ENCODE measurements at places on chromosomes 1 and 21. TPM values are rescaled to one million over a fixed set of nuclear protein-coding genes. Genes with fewer than 3 reads are reported as not detected.

Gene VANGL1
- 0.16 TPM for polyA plus RNA-seq

Gene CFHR1
- polyA plus RNA-seq, result not detected

- DNase-seq, result peak; percentile 30
Measured at GRCh38 chr1:223716302-223716862, 4.0 kb downstream of the CAPN2 start.

GRCh38 chr1:51512606-51513005 lies 6.5 kb downstream of the EPS15 start:
- no peak for DNase-seq

- DNase-seq, result no peak
Measured at GRCh38 chr1:196960854-196961253, 16.5 kb upstream of the CFHR5 start.

GRCh38 chr1:52264530-52265115 lies 101.4 kb downstream of the CC2D1B start:
- DNase-seq, result no peak

GRCh38 chr21:31564439-31564838 lies 95.1 kb upstream of the SOD1 start:
- DNase-seq, result no peak

DNA sequence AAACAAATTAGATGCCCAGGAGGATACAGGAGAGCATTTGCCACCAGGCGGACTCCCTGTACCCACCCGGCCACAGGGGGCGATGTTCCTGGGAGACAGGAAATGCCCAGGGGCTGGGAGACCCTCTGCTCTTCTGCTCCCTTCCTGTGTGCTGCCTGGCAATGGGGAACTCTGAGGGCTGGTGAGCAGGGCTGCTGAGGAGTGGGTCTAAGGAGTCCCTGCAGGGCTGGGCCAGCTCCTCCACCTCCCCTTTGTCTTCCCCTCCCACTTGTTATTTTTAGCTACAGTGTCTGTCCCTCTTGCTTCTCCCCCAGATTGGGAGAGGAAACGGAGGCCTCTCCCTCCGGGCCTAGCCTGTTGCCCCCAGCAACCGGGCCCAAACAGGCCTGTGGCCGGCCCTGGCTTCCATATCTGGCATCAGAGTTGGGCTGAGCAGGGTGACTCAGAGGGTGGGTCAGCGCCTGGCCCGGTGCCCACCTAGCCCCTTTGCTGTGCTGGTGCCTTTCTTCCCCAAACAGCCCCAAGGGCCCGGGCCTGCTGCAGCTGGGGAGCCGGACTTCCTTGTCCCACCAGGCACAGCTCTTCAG lies 11.6 kb downstream of the LMNA start:
- DNase-seq, result no peak

DNA sequence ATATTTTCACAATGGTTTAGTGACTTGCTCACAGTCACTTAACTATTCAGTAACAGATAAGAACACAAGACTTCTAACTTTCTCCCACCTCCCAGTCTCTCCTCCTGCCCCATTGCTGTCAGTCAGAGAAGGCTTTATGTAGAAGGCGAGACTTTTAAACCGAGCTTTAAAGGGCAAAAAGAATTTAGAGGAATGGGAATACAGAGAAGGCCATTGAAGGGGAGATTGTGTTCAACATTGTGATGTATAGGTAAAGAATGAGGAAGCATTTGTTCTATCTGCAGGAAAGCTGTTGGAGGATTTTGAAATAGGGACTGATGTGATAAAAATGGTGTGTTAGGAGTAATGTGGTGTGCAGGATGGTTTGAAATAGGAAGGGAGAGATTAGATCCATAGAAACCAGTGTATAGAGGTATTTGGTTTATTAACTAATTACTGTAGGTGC lies 7.3 kb downstream of the POU2F1 start:
- DNase-seq, result no peak

GRCh38 chr1:111770916-111771315 lies 15.2 kb downstream of the DDX20 start:
- no peak for DNase-seq

Measured in naive B cell (primary cell).